Fibroblast of skin of right quadriceps (primary cell): ENCODE measurements at places on chromosomes 2 and 18.

- DNase-seq = no peak
Measured at GRCh38 chr2:143758629-143759330, 629.6 kb downstream of the ARHGAP15 start.

DNA sequence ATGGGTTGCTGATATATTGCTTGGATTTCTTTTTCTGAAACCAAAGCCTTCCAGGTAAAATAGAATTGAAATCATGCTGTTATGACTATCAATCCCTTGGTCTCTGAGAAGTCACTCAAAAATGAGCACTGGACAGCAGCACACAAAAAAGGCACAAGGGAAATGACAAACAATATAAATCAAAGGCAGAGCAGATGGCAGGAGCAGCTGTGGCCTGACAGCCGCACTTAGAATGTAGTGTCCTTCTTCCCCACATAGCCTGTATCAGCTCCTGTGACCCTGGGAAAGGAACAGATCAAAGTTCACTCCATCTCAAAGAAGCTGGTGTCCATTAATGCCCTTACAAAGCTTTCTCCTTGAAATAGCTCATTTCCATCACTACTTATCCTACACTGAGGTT, 326.7 kb downstream of the SUCLG1 start:
- DNase-seq = no peak

DNA sequence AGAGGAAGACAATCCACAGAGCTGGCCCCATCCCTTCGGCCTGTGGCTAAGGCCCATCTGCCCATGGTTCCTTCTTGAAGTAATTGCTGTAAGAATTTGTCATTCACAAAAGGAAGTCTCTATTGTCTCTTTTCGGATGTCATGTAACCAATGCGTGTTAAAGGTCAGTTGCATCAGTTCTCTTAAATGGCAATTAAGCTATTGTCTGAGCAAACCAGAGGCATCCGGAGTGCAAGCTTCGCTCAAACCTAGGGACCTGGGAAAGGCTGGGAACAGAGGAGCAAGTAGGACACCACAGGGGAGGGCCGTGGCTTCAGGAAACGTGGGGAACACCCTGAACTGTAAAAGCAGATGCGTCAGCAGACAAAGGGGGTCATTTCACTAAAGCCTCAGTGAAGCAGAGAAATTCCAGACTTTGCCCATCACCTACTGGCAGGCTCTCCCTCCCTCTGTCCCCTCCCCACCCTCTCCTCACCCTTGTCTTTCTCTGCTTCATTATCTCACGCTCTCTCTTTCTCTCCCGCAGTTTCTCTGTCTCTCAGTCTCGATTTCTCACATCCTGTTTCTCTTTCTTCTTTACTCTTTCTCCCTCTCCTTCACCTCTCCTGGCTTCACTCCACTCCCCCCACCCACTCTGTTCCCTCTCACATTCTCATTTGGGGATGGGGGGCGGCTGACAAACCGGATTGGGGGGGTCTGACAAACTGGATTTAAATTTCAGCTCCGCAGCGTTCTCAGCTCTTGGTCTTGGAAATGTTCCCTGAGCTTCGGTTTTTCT, 204.6 kb upstream of the TNP1 start:
- DNase-seq = peak; percentile 35

GRCh38 chr2:143582046-143582747, 453.0 kb downstream of the ARHGAP15 start:
- peak; percentile 37 for DNase-seq

GRCh38 chr2:54000524-54000923, 29.7 kb upstream of the PSME4 start:
- peak; percentile 30 for DNase-seq

- DNase-seq = no peak
Measured at GRCh38 chr2:219042750-219043149, 1.4 kb upstream of the CFAP65 start.

- peak; percentile 56 for DNase-seq
Measured at GRCh38 chr2:47520825-47521665, 118.1 kb downstream of the MSH2 start.
